ENCODE measurements at places on chromosomes 16 and 17.

DNA sequence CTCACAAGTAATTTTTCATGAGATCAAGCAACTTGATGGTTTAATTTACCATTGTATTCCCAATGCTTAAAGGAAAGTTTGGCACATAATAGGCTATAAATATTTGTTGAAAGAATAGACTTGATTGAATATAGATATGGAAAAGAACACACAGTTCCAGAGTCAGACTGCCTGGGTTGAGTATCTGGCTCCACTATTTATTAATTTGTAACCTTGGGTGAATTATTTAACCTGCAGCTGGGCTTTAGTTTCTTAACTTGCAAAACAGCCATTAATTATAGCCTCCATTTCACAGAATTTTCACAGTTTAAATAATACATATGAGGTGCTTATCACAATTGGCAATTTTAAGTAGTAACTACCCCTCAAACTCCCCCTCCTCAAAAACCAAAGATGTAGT is 73.6 kb downstream of the NCOR1 start:
- DNase-seq = no peak
- H3K27me3 ChIP-seq = no peaks in the 10 kb centered on the region
- H3K27ac ChIP-seq = no peak overlapping the region
- peaks cover 9% of the 10 kb centered on the region for H3K4me1 ChIP-seq
- peaks cover 8% of the 10 kb centered on the region for H3K36me3 ChIP-seq

DNA sequence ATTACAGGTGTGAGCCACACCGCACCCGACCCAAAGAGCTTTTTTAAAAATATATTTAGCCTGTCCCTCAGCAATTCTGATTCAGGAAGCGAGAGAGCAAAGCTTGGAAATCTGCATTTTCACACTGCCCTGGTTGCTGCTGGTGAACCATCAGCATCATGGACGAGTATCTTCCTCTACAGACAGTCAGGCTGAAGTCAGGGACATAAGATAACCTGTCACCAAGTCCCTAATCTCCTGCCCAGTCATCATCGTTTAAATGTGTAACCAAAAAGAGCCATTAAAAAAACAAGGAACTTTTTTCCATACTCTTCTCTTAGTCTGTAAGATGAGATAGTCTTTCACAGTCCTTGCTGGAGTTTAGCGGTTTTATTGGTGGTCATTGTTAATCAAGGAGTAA is 6.7 kb downstream of the PMM2 start:
- H3K36me3 ChIP-seq = peaks cover 9% of the 10 kb centered on the region
- H3K4me1 ChIP-seq = peaks cover 4% of the 10 kb centered on the region
- H3K4me3 ChIP-seq = no peak overlapping the region
- no peak overlapping the region for H3K27ac ChIP-seq

DNA sequence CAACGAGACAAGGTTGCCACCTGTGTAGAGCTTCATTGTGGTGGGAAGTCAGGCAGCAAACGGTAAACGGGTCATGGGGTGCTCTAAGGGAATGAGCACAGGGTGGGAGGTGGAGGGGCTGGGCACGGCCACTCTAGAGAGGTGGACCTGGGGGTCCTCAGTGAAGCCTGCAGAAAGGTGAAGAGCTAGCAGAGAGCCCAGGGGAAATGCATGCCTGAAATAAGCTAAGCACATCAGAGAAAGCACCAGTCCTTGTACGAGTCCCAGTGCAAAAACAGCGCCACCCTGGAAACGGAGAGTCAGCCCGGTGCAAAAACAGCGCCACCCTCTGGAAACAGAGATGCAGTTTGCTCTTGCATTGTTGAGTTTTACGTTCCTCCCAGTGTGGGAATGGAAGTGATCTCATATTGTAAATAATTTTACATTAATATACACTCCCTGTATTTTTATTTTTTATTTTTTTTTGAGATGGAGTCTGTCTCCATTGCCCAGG is 65.0 kb downstream of the TBC1D16 start:
- H3K4me1 ChIP-seq = peaks cover 4% of the 10 kb centered on the region
- DNase-seq = no peak
- H3K27ac ChIP-seq = no peak overlapping the region
- no peaks in the 10 kb centered on the region for H3K36me3 ChIP-seq

DNA sequence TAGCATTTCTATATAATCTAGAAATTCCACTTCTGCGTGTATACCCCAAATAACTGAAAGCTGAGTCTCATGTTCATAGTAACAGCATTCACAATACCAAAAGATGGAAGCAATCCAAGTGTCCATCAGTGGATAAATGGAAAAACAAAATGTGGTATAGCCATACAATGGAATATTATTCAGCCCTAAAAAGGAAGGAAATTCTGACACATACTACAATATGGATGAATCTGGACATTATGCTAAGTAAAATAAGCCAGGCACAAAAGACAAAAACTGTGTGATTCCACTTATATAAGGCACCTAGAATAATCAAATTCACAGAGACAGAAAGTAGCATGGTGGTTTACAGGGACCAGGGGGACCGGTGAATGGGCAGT is 20.4 kb downstream of the HOXB1 start:
- H3K27ac ChIP-seq = peak overlapping the region; percentile 24
- H3K27me3 ChIP-seq = peaks cover 34% of the 10 kb centered on the region
- peaks cover 11% of the 10 kb centered on the region for H3K4me1 ChIP-seq
- no peak for DNase-seq
- no peaks in the 10 kb centered on the region for H3K36me3 ChIP-seq

DNA sequence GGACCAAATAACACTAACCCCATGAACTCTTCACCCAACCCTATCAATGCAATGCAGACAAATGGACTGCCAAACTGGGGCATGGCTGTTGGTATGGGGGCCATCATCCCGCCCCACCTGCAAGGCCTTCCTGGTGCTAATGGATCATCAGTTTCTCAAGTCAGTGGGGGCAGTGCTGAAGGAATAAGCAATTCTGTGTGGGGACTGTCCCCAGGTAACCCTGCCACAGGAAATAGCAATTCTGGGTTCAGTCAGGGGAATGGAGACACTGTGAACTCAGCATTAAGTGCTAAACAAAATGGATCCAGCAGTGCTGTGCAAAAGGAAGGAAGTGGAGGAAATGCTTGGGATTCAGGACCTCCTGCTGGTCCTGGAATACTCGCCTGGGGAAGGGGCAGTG is 78.9 kb downstream of the TMC6 start:
- peaks cover 23% of the 10 kb centered on the region for H3K4me1 ChIP-seq
- no peaks in the 10 kb centered on the region for H3K27me3 ChIP-seq
- H3K27ac ChIP-seq = no peak overlapping the region
- H3K4me3 ChIP-seq = no peak overlapping the region

DNA sequence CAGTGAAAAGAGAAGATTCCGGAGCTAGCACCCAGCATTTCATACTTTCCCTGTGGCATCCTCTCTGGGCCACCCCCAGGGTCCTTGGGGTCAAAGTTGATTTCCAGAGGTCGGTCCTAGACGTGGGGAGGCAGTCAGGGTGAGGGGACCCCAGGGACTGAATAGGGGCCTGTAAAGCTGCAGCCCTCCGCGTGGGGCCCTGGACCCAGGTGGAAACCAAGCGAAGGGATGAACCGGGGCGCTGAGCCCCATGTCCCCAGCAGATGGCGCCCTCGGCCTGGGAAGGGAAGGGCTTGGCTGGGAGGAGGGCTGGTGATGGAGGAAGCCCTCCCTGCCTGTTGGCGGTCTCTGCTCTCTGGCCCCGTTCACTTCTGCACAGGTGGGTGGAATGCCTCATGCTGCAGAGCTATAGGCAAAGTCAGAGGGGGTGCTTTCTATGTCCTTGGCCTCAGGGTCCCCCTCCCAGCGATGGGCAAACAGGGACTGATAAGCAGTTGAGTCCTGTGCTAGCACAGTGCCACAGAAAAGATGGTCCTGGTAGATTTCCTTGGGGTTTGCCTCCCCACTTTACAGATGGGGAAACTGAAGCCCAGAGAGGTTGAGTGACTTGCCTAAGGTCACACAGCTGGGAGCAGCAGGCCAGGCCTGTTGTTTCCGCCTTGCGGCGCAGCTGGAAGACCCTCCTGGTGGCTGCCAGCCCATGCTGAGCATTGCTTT is 163.4 kb upstream of the CIBAR2 start:
- H3K27ac ChIP-seq = no peak overlapping the region
- H3K4me1 ChIP-seq = no peaks in the 10 kb centered on the region

All from T-helper 17 cell (primary cell).